ENCODE measurements at places on chromosomes 6 and 20. TPM values are rescaled to one million over a fixed set of nuclear protein-coding genes. Genes with fewer than 3 reads are reported as not detected.

PXDC1 gene
- 61.8 TPM for total RNA-seq

SPAG4 gene
- 18.4 TPM for total RNA-seq

TLDC2 gene
- total RNA-seq = not detected

PRND gene
- not detected for total RNA-seq

LRP11 gene
- 66.3 TPM for total RNA-seq

RNGTT gene
- 16.4 TPM for total RNA-seq

BCAS1 gene
- not detected for total RNA-seq

GRM1 gene
- 0.07 TPM for total RNA-seq

PET117 gene
- total RNA-seq = 7.8 TPM

ROS1 gene
- total RNA-seq = 0.07 TPM

MOCS1 gene
- 31.3 TPM for total RNA-seq

ESR1 gene
- 1.8 TPM for total RNA-seq

F13A1 gene
- not detected for total RNA-seq

DSP gene
- 11.4 TPM for total RNA-seq

ZNF341 gene
- 2.0 TPM for total RNA-seq

PLCB4 gene
- 6.9 TPM for total RNA-seq

RAB44 gene
- 0.03 TPM for total RNA-seq

All from smooth muscle cell of the pulmonary artery (primary cell).